Activated CD8-positive, alpha-beta memory T cell treated with anti-CD3 and anti-CD28 coated beads for 1 hour (primary cell): ENCODE measurements at places on chromosomes 13 and 19.

- no peak for DNase-seq
These were observed 588.5 kb downstream of the DACH1 start for GRCh38 chr13:71278512-71278911.

DNA sequence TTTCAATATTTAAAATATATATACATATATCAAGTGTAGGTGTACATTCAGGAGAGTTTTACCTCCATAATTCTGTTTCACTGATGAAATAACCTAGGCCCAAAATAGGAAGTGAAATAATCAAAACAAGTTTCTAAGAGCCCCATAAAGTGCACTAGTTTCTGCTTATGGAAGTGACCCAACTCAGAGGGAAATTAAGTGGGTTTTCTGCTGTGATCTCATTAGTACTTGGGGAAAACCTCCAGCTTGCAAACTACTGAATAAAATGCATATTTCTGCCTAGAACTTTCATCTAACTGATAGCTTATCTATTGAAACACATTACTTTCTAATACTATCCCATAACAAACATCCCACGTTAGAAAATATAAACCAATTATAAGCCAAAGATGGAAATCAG lies 45.4 kb upstream of the MIR17HG start:
- DNase-seq, result no peak

DNA sequence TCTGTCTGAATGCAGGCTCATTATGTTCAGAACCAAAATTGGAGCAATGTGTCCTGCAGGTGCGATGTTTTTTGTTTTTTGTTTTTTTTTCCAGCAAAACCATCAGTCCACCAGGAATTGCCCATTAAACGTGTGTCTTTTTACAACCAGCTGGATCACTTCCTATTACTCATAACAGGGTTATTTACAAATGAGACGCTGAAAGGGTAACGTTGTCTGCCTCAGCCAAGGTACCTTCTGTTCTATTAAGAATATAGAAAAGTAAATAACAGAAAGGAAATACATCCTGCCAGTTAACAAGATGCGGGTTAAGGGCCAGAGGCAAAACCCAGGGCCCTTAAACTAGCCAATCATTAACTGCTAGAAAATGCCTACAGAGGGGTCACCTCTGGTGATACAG lies 590.4 kb downstream of the TBC1D4 start:
- no peak for DNase-seq

DNA sequence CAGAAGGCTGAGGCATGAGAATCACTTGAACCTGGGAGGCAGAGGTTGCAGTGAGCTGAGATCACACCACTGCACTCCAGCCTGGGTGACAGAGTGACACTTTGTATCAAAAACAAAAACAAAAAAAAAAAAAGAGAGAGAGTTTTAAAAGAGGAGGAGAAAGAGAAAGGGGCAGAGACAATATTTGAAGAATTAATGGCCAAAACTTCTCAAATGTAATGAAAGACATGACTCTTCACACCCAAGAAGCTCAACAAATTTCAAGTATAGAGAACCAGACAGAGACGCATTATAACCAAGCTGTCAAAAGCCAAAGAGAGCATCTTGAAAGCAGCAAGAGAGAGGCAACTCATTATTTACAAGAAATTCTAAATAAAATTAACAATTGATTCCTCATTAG lies 36.9 kb upstream of the USP12 start:
- DNase-seq, result no peak

GRCh38 chr19:49497789-49498103 lies 1.5 kb downstream of the RPS11 start:
- DNase-seq, result no peak

- no peak for DNase-seq
These were observed at the start of gene SIGLEC7 for GRCh38 chr19:51142119-51142518. TSS of gene SIGLEC7 (plus strand) at chr19:51142301. CDS start at chr19:51142370, 69 bp downstream.

GRCh38 chr13:93889430-93889951 lies 590.0 kb downstream of the DCT start:
- no peak for DNase-seq

GRCh38 chr13:81171065-81171647 lies 830.2 kb upstream of the SPRY2 start:
- no peak for DNase-seq

DNA sequence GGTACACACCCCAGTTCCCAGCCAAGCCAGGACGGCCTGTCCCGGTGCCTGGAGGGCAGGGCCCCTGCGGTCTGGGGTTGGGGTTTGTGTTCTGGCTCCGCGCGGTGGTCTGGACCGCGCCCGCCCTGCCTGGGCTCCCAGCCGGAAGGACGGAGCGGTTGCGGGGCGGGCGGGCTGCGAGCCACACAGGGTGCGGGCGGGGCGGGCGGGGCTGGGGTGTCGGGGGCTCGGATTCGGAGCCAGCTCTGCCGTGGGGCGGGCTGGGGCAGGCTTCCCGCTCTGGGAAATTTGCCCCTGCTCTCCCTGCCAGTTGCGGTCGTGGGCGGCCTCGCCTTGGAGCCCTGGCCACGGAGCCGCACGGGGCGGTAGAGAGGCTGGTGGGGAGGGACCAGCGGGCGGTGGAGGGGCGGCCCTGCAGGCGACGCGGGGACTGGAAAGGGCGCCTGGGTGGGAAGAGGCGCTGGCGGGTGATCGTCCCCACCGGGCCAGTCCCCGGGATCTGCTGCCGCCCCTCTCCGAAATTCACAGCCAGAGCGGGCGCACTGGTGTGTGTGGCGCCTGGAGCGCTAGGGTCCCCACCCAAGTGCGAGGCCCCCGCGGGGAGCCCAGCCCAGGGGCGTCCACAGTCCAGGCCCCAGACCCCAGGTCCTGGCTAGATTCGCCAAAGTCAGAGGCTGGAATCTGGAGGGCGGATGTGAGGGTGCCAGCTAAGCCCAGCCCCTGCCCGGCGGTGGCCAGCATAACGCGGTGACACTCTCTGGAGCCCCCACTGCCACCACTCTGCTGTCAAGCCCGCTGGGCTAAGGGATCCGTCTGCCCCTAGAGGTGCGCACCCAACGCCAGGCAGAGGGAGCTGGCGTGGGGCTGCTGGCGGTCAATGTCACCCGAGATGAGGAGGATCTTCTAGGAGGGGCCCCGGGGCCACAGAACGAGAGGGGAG lies 11.0 kb upstream of the ZNF492 start:
- no peak for DNase-seq

DNA sequence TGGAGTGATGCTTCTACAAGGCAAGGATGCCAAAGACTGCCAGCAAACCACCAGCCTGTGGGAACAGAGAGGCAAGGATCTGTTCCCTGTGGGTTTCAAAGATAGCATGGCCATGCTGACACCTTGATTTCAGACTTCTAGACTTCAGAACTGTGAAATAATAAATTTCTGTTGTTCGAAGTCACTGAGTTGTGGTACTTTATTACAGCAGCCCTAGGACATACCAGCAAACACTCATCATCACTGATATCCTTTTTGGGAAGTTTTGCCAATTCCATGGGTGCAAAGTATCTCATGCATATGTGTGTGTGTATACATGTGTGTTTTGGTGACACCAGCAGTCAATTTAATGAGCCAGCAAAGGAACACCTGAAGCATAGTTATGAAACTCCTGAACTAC lies 21.0 kb downstream of the LMO7 start:
- no peak for DNase-seq

- no peak for DNase-seq
These were observed 15.6 kb downstream of the SPACA7 start for GRCh38 chr13:112391746-112392145.

GRCh38 chr13:23750383-23751121 lies 138.6 kb downstream of the MIPEP start:
- DNase-seq, result no peak

DNA sequence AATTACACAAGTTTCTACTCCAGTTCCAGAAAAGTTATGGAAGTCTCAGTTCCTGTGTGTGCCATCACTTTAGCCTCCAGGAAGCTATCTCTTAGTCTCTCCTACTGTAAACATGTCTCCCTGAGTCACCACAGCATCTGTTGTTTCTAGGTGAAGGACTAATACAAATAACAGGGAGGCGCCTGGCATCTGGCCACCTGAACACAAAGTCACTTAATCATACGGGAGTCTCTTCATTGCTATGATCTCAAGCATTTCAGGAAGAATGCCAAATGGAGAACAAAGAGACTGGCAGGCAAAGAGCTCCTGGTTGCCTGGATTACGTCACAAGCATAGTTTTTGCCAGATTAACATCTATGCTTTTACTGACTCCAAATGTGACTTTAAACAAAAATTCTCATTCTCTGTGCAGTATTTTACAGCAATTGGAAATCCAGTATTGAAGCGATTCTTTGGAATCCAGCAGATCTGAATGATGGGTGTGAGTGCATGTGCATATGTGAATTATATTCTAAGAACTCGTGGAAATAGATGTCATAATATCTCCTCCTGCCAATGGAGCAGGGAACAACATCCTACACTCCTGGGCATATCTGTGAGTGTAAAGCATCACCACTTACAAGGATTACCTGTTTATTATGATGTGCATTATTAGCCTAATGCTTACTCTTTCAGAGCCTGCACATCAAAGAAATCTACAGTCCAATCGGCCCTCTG lies 572.8 kb downstream of the PCDH9 start:
- DNase-seq, result no peak

DNA sequence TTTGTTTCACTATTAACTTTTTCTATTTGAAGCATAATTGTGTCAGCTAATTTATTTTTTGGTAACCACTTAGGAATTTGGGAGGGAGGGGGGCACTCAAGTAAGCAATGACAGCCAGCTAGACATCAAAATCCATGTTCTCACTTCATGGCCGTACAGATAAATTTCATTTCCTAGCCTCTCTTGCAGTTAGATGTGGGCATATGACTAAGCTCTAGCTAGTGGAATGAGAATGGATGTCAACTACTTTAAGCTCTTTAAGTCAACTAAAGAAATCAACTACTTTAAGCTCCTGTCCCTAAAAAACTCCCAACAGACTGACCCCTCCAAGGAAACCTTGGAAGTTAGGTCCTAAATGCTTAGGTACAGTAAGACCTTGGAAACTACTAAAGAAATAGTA lies 92.0 kb downstream of the KCNRG start:
- DNase-seq, result no peak

DNA sequence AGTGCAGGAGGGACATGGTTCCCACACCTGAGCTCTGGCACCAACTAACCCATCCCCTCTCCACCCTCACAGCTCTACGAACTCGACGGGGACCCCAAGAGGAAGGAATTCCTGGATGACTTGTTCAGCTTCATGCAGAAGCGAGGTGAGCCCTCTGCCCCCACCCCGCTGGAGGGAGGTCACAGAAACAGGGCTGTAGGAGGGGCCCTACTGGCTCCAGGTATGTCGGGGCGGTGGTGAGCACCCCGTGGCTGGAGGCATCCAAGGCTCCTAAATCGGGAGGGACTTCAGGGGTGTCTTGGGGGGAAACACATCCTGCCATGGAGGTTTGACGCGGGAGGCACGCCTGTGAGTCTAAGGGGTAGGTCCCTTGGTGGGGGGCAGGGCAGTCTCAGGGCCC lies 24.1 kb upstream of the WDR18 start:
- DNase-seq, result no peak

GRCh38 chr13:72850959-72851677 lies 69.2 kb downstream of the PIBF1 start:
- DNase-seq, result no peak

DNA sequence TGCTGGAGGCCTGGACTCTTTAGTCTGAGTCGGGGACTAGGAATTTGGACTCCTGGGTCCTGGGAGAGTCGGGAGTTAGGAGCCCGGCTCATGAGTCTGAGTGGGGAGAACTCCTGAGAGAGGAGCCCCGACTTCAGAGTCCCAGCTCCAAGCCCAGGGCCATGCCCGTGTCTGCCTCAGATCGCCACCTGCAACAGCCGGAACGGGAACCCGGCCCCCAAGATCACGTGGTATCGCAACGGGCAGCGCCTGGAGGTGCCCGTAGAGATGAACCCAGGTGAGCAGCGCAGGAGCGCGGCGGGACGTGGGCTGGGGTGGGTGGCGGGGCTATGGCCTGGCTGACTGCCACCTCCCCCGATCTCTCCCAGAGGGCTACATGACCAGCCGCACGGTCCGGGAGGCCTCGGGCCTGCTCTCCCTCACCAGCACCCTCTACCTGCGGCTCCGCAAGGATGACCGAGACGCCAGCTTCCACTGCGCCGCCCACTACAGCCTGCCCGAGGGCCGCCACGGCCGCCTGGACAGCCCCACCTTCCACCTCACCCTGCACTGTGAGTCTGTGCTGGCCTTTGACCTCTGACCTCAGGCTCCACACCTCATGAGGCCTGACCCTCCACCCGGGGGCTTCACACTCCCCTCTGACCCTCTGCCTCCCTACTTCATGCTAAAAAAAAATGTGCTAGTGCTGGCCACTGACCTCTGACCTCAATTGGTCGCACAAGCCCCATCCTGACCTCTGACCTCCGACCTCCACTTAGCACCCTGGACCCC lies 4.4 kb downstream of the BCAM start:
- no peak for DNase-seq

GRCh38 chr13:113297370-113298042 lies 467 bp downstream of the LAMP1 start:
- peak; percentile 32 for DNase-seq

DNA sequence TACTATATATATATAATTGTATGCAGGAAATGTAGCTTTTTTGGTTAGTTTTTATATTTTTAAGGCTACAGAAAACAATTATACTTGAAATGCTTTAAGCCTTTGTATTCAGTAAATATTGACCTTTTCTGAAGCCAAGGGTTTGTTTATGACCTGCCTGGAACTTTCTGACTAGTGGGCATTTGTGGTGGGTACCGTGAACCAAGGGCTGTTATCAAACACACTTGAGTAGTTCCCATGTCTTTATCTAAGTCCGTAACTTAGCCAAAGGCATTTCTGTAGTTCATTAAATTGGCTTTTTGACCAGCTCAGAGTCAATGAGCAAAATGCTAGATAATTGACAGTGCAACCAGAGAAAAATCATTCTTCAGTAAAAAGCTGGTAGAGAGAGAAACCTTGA lies 1444.2 kb upstream of the SLC10A2 start:
- no peak for DNase-seq

- DNase-seq, result no peak
These were observed 44.0 kb downstream of the BRD4 start for GRCh38 chr19:15288146-15288963.

DNA sequence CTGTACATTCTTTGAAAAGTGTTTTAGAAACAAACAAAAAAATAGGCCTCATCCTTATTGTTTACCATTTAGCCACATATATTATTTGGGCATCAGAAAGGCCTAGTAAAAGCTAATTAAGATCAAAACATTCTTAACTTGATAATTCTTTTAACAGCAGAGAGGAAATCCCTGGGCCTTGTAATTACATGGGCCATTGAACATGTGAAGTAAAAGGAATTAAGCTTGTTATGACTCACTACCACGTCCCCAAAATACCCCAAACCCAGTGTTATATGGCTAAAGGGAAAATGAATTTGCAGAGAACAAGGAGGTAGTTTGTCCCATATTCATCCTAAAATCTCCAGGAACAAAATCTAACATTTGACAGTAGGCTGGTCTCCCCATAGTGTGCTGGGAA lies 439.8 kb downstream of the ITGBL1 start:
- DNase-seq, result no peak

DNA sequence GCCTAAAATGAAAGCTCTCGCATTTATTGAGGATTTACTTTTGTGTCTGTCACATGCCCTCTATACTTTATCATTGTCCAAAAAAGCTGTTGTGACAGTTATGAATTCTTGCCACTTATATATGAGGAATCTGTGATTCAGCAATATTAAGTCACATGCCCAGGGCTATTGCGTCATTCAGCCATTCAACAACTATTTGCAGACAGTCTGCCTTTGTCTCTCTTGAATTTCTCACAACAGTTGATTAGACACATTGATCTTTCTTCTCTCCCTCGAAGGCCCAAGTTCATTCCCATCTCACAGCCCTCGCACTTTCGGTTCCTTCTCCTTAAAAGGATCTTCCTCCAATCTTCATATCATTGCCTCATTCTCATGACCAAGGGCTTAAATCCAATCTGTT lies 342.6 kb downstream of the MZT1 start:
- no peak for DNase-seq

- DNase-seq, result no peak
These were observed 8.1 kb downstream of the MCF2L start for GRCh38 chr13:112977091-112977490.
